GM13976 (cell line): ENCODE measurements at places on chromosomes 7 and 10.

GRCh38 chr10:133239990-133240389, 2.3 kb downstream of the VENTX start:
- DNase-seq: no peak

GRCh38 chr10:114957673-114958072, 19.7 kb downstream of the TRUB1 start:
- no peak for DNase-seq

DNA sequence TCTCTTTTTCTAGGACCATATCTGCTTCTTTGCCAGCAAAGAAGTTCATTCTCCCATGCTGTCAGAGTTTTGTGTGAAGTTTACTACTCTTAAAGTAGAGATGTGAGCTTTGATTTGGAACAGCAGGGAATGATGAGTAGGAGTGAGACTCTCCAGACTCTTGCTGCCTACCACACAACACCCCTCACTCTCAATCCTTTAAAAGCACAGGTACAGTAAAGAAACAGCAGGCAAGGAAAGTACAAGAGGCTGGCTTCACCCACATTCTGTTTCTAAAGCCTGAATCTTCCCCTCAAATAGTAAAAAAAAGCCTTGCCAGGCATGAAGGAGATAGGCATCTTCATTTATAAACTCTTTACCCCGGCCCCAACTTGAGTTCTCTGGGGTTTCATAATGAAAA, 97.3 kb downstream of the ARMH3 start:
- DNase-seq: no peak

- peak; percentile 88 for DNase-seq
Measured at GRCh38 chr10:110226926-110227641, 19.7 kb downstream of the MXI1 start.

GRCh38 chr10:131464789-131465188, 153.3 kb upstream of the TCERG1L start:
- no peak for DNase-seq

DNA sequence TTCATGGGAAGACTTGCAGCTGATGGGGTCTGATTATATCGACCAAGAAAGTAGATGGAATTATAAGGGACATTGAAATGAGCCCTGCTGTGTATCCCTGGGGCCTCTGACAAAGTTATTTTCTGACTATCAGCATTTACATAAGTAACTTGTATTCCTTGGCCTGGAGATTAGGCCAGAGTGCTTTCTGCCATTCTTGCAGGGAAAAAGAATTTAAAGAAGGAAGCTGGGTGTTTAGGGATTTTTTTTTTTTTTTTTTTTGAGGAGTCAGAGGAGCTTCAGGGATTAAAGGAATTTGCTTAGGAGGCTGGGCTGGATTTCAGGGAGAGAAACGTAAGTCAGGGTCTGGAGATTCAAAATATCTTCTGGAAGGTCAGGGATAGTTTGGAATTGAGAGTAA, 4.6 kb downstream of the SPAM1 start:
- no peak for DNase-seq

- no peak for DNase-seq
Measured at GRCh38 chr10:91049296-91049987, 128.6 kb upstream of the ANKRD1 start.

DNA sequence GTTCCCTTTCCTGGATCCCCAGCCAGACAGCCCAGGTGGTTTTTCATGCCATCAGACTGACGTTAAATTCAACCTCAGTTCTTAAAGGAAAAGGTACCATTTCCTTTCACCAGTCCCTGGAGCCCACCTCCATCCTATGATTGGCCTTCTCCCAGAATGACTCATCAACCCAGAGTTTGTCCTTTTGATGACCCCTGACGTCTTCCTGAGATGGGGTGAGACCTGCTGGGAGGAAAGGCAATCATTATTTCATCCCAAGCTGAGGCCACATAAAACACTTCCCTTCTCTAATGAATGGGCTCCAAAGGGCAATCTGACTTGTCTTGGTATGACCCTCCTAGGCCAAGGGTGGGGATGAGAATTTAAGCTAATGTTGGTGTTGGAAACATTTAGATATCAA, 750.7 kb downstream of the SUGCT start:
- no peak for DNase-seq

DNA sequence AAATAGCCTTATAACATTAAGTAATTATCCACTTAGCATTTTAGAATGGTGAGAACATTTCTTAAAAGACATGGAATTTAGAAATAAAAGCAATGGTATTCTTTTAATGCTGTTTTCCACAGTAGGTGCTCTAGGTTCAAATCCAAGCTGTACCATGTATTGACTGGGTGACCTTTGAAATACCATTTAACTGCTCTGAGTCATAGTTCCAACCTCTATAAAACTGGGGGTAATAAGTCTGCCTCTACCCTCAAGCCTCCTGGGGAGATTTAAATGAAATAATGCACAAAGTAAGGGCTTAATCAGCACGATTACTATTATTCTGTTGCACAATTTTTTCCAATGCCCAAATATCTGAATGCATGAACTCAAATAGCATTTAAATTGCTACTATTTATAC, 236.4 kb upstream of the CCDC6 start:
- DNase-seq: no peak

DNA sequence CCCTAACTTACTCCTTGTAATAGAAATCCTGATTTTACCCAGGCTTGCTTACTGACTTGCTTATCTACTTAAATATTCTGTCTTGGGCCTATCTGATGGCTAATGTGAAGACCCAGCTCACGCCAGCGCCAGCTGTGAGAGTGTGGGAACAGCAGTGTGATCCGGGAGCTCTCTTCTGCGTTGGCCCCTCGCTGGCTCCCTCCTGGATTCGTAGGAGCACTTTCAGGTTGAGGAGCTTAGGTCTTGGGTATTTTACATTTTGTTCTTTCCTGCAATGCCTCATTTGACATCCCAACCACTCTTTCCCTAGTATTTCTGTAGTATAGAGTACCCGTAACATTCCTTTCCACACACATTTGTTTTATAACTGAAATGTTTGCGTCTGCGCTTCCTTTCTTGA, 51.7 kb downstream of the CREM start:
- DNase-seq: no peak

GRCh38 chr7:31327071-31327470, 13.5 kb downstream of the NEUROD6 start:
- DNase-seq: no peak

DNA sequence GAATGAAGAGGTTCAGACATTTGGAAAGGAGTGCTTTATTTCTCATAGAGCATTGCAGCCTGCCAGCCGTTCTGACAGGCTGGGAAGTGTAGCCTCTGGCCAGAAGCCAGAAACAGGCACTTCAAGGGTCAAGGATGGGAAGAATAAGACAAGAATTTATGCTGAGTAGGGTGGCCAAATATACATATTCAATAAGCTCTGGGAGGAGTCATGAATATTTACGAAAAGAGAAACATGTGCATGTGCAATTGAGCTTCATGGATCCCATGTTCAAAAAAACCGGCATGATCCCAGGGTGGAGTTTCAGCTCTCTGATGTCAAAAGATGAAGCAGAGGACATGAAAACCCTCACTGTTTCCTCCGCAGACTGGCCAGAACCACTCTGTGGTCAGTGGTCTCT, 32.9 kb downstream of the TLX1 start:
- DNase-seq: no peak

GRCh38 chr7:80921130-80921529, 2.3 kb upstream of the SEMA3C start:
- DNase-seq: no peak

DNA sequence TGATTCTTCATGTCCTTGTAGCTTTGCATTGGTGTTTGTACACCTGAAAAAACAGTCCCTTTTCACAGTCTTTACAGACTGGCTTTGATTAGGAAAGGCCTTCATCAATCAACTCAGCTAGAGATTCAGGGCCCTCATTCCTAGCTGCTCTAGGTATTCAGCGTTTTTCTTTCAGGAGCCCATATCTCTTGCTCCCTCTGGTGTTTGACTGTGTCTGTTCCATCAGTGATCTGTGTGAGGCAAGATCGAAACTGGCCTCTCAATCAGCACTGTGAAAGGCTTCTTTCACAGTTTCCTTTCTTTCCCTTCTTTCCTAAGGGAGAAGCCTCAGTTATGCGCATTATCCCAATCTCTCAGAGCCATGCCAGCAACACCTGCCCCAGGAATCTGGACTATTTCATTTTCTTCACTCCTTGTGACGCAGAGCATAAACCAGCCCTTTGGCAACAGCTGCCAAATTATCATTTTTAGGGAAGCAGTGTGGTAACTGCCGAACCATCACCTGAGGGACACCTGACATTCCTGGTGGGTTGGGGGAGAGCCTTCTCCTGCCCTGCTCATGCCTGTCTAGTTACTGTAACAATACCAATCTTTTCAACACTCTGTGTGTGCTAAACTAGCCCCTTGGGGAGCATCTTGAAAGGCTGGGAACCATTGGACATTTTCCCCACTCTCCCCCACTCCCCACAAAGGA, 75.7 kb upstream of the CCDC71L start:
- DNase-seq: peak; percentile 41

DNA sequence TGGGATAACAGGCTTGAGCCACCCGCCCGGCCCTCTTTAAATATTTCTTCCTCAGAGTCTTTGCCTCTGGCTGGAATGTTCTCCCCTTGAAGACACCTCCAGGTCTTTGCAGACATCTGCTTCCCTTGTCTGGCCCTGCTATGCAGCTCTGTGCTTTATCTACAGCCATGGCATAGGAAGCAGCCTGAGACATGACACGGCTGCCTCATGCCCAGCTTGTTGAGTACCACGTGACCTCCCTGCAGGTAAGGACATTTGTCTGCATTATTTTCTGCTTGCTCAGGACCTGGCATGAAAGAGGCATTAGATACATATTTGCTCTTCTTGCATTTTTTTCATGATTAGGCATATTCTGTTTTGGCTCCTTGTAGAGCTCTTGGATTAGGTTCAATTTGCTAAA, 113.8 kb upstream of the KLF6 start:
- no peak for DNase-seq

- no peak for DNase-seq
Measured at GRCh38 chr7:110522761-110523200, 568.1 kb upstream of the LRRN3 start.

GRCh38 chr10:48575901-48576300, 29.0 kb downstream of the ARHGAP22 start:
- DNase-seq: no peak

DNA sequence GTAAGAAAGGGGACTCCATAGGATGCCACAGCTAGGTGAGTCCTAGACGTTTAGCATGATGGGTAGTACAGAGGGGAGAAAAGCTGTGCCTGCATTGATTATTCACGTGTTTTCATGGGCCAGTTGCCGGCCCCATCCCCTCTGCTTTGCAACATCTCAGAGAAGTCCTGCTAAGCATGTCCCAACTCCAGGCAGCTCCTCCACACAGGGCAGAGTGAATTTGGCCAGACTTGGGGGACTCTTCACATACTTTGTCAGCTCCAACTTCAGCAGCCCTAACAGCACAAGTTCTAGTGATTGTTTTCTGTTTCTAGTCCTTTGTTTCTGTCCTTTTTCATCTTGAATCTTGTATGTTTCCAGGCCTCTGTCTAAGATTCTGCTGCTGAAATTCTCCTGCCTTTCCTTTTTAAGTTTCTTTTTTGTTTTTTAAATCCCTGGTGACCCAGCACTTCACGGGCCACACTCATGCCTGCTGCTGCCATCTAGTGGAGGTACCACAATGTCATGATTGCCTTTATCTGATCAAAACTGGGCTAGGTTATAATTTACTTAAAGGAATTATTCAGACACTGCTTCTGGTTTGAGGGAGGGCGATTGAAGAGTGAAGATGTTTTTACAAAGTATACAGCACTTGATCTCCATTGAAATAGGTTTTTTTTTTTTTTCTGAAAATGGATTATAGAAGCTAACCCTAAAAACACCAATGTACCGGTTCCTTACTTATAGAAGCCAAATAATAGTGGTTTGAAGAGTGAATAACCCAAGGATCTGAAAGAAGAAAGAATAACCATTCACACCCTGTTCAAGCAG, 276.9 kb downstream of the CSTF2T start:
- DNase-seq: peak; percentile 20

GRCh38 chr7:133059263-133059662, 22.6 kb downstream of the CHCHD3 start:
- no peak for DNase-seq
